ENCODE measurements at places on chromosomes 2 and 18.

- H3K27ac ChIP-seq = no peak overlapping the region
- H3K4me1 ChIP-seq = no peaks in the 10 kb centered on the region
- H3K4me3 ChIP-seq = no peak overlapping the region
- no peak for DNase-seq
- no peaks in the 10 kb centered on the region for H3K27me3 ChIP-seq
Observed at GRCh38 chr2:151020411-151020810, 241.3 kb downstream of the RBM43 start.

GRCh38 chr2:86225581-86225980 lies 26.3 kb downstream of the MRPL35 start:
- H3K36me3 ChIP-seq = no peaks in the 10 kb centered on the region
- peak overlapping the region; percentile 89 for H3K27ac ChIP-seq
- peak overlapping the region; percentile 48 for H3K4me3 ChIP-seq
- H3K4me1 ChIP-seq = peaks cover 42% of the 10 kb centered on the region
- no peaks in the 10 kb centered on the region for H3K27me3 ChIP-seq

DNA sequence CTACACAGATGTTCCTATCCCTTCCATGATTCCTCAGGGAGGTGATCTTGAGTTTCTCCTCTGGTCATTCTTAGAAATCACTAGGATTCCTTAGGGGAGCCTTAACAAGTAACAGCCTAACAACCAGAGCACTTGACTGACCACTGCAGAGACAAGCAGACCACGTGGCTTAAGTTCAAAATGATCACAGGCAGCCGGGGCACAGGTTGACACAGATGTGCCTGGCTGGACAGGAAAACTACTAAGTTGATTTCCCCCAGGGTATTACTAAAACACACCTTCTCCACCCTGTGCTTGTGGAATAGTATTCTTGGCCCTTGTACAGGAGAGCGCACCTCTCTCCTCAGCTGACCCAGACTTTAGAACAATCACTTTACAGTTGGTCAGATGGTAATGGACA lies 29.9 kb downstream of the ST3GAL5 start:
- peaks cover 79% of the 10 kb centered on the region for H3K36me3 ChIP-seq
- no peaks in the 10 kb centered on the region for H3K27me3 ChIP-seq
- no peaks in the 10 kb centered on the region for H3K4me1 ChIP-seq

GRCh38 chr2:95670686-95671085 lies 78.9 kb downstream of the TRIM43 start:
- DNase-seq = no peak
- no peak overlapping the region for H3K27ac ChIP-seq
- no peaks in the 10 kb centered on the region for H3K4me1 ChIP-seq
- H3K4me3 ChIP-seq = no peak overlapping the region

- no peaks in the 10 kb centered on the region for H3K36me3 ChIP-seq
- H3K27me3 ChIP-seq = no peaks in the 10 kb centered on the region
- H3K4me3 ChIP-seq = no peak overlapping the region
Observed at GRCh38 chr2:170206246-170206645, 28.3 kb downstream of the MYO3B start.

- DNase-seq = no peak
- no peak overlapping the region for H3K27ac ChIP-seq
- peaks cover 3% of the 10 kb centered on the region for H3K4me1 ChIP-seq
Observed at GRCh38 chr2:1685078-1685956, 59.0 kb downstream of the PXDN start.

DNA sequence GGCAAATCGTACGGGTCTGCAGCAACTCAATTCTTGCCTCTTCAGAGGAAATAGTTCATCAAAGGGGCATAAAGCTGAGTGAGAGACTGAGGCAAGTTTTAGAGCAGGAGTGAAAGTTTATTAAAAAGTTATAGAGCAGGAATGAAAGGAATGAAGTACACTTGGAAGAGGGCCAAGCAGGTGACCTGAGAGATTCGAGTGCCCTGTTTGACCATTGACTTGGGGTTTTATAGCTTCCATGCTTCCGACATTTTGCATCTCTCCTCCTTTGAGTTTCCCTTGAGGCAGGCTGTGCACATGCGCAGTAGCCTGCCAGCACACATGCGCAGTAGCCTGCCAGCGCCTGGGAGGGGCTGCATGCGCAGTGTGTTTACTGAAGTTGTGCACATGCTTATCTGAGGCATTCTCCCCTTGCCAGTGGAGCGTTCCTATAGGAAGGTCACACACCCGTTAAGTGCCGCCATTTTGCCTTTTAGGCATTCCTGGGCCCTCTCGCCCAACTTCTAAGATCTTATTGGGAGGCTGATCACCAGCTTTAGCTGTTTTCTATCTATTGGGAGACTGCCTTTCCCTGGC lies 265.5 kb upstream of the MGAT5 start:
- no peak overlapping the region for H3K4me3 ChIP-seq
- no peak for DNase-seq
- no peaks in the 10 kb centered on the region for H3K36me3 ChIP-seq
- peaks cover 6% of the 10 kb centered on the region for H3K4me1 ChIP-seq
- no peak overlapping the region for H3K27ac ChIP-seq
- H3K27me3 ChIP-seq = no peaks in the 10 kb centered on the region

GRCh38 chr2:238488347-238488826 lies 61.7 kb downstream of the ASB1 start:
- no peak overlapping the region for H3K27ac ChIP-seq
- no peaks in the 10 kb centered on the region for H3K4me1 ChIP-seq
- DNase-seq = peak; percentile 26
- H3K4me3 ChIP-seq = no peak overlapping the region
- H3K36me3 ChIP-seq = no peaks in the 10 kb centered on the region

DNA sequence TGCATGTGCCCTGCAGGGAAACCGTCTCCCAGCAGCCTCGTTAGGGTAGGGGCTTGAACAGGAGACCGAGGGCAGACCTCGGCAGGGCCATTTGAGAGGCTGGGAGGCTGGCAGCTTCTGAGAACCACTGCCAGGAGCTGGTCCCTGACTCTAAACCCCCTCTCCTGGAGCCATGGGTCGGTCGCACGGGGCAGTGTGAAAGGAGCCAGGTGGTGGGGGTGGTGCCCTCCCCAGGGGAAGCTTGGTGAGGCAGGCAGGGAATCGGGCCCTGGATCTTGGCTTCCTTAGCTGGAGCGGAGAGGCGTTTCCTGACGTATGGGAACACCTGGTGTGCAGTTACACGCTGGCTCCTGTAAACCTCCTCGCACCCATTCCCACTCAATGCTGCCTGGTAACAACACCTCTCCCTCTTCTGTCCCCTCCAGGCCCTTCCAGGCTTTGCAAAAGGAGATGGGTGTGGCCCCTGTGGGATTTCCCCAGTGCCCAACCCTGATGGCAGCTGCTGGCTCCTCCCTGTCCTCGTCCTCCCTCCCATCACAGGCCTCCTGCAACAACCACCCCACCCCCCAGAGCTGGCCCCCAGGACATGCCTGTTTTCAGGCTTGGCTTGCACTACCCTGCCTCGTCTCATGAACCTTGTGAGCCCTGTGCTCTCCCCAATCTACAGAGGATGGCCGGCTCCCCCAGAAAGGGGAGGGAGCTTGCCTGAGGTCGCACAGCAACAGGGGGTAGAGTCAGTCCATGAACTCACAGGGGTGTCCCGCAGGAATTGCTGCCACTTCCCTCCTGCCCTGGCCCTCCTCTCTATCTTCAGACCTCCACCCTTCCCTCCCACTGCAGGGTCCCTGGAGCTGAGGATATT lies 24.4 kb downstream of the ADRA2B start:
- DNase-seq = peak; percentile 42
- no peaks in the 10 kb centered on the region for H3K27me3 ChIP-seq
- H3K27ac ChIP-seq = no peak overlapping the region
- no peak overlapping the region for H3K4me3 ChIP-seq
- no peaks in the 10 kb centered on the region for H3K36me3 ChIP-seq

- no peak for DNase-seq
- H3K4me1 ChIP-seq = no peaks in the 10 kb centered on the region
- H3K27ac ChIP-seq = no peak overlapping the region
- no peak overlapping the region for H3K4me3 ChIP-seq
- H3K27me3 ChIP-seq = no peaks in the 10 kb centered on the region
Observed at GRCh38 chr18:29259838-29260237, 1082.9 kb upstream of the CDH2 start.

DNA sequence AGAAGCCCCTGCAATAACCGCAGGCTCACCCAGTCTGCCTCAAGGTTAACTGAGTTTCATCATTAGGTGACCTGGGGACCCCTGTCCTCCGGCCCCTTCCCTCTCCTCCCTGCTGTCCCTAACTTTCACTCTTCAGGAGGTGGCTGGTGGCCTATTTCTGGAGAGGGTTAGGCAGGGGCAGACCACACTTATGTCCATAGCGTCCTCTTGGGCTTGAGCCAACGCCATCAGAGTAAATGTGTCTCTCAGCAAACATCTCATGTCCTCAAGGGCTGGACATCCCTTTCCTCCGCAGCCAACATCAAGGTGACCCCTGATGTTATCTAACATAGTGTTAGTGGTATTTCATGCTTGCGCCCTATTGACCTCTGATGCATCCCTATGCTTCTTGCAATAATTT lies 114.8 kb downstream of the BCL11A start:
- no peaks in the 10 kb centered on the region for H3K27me3 ChIP-seq
- H3K27ac ChIP-seq = no peak overlapping the region
- no peak for DNase-seq
- H3K4me3 ChIP-seq = no peak overlapping the region
- peaks cover 20% of the 10 kb centered on the region for H3K4me1 ChIP-seq

DNA sequence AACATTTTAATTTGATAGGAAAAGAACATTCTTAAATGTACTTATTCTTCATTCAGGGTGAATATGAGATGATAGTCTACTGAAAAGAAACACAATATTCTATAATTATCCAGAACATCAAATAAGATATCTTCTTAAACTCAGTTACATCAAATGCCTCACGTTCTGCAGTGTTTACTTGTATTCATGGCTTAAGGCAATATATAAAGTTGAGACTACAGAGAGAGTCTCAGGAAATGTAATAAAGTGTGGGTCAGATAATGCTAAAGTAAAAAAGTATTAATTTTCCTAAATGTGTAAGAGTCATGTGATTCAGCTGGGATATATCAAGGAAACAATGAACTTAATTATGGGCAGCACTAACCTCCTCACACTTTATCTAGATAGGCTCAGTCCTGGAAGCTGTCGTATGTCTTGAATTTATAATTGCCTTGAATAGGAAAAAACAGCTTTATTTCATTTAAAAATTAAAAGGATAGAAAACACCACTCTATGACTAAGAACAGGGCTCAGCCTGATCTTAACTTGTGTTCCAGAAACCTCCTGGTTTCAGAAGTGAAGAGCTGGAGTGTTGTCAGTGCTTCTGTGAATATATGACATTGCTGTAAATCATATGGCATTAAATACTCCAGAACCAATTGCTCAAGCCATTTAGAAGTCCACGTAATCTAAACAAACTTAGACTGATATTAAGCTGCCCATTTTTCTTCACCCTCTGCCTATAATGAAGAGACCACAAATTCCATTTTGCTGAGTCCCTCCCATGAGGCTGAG lies 240.2 kb downstream of the FSIP2 start:
- no peak overlapping the region for H3K27ac ChIP-seq
- no peaks in the 10 kb centered on the region for H3K27me3 ChIP-seq

- H3K36me3 ChIP-seq = no peaks in the 10 kb centered on the region
- DNase-seq = no peak
- H3K27ac ChIP-seq = no peak overlapping the region
- no peaks in the 10 kb centered on the region for H3K4me1 ChIP-seq
- H3K27me3 ChIP-seq = no peaks in the 10 kb centered on the region
Observed at GRCh38 chr18:45081566-45082181, 401.0 kb downstream of the SETBP1 start.

DNA sequence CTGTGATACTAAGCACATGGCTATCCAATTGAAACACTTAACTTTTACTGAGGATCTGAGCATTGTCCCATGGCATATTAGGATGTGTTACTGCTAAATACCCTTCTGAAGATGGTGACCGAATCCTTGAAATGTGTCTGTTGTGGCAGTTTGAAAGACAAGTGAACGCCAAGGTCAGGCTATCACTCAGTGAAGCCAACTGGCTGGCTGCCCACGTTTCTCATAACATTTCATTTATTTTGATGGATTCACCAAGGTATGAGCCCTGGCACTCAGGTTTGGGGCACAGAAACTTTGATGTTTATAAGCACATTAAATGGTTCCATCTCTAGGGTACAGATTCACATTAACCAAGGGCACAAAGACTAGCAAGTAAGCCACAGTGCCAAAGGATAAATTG lies 850.3 kb downstream of the DPP10 start:
- no peak overlapping the region for H3K4me3 ChIP-seq
- no peaks in the 10 kb centered on the region for H3K27me3 ChIP-seq
- no peaks in the 10 kb centered on the region for H3K4me1 ChIP-seq
- H3K36me3 ChIP-seq = no peaks in the 10 kb centered on the region
- H3K27ac ChIP-seq = no peak overlapping the region

DNA sequence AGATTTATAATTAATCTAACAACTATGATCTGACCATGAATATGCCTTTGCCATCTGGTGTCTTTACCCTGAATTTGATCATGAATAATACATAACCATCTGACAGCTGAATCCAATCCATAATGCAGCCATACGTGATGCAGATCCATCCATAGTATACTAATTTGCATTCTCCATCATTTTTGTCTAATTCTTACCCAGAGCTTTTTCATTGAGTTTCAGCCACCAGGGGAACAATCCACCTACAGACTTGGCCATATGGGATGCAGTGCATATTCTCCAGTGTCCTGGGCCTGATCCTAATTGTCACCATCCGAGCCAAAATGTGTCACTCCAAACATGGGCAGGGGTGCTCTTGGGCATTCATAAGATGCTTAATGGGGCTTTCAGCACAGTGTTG lies 227.2 kb upstream of the CRIM1 start:
- no peaks in the 10 kb centered on the region for H3K36me3 ChIP-seq
- no peak overlapping the region for H3K4me3 ChIP-seq
- no peak for DNase-seq
- H3K27me3 ChIP-seq = no peaks in the 10 kb centered on the region
- no peaks in the 10 kb centered on the region for H3K4me1 ChIP-seq

DNA sequence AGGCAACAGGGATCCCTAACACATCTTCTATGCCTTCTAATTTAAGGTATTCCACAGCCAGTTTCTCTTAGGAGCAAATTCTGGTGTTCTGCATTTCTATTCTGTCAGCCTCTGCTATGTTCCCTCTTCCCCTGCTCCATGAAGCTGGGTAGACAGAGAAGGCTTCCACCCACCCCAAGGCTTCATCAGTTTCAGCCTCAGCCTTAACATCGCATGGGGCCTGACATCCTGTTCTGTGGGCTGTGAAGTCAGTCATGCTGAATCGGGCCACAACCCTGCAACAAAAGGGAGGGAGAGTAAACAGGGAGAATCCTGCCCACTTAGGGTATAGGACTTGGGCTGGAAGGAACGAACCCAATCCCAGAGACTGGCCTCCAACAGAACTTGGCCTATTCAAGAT lies 70.6 kb upstream of the PPM1B start:
- no peak for DNase-seq
- H3K4me3 ChIP-seq = no peak overlapping the region
- H3K36me3 ChIP-seq = no peaks in the 10 kb centered on the region
- H3K4me1 ChIP-seq = peaks cover 22% of the 10 kb centered on the region

- no peak overlapping the region for H3K27ac ChIP-seq
- DNase-seq = no peak
- H3K27me3 ChIP-seq = no peaks in the 10 kb centered on the region
Observed at GRCh38 chr2:12755384-12755783, 38.6 kb downstream of the TRIB2 start.

- H3K27me3 ChIP-seq = no peaks in the 10 kb centered on the region
- no peaks in the 10 kb centered on the region for H3K36me3 ChIP-seq
- no peak overlapping the region for H3K27ac ChIP-seq
- H3K4me3 ChIP-seq = no peak overlapping the region
- H3K4me1 ChIP-seq = no peaks in the 10 kb centered on the region
Observed at GRCh38 chr2:35410431-35411061, 945.0 kb upstream of the CRIM1 start.

- no peaks in the 10 kb centered on the region for H3K36me3 ChIP-seq
- H3K27ac ChIP-seq = no peak overlapping the region
- peaks cover 16% of the 10 kb centered on the region for H3K4me1 ChIP-seq
- peaks cover 80% of the 10 kb centered on the region for H3K27me3 ChIP-seq
- DNase-seq = no peak
Observed at GRCh38 chr2:218999881-219000568, 6.8 kb upstream of the CRYBA2 start.
